ENCODE measurements at places on chromosomes 2 and 18.
A peak's percentile ranks its signal among the peaks of the same experiment; 100 is the strongest.

- no peak for DNase-seq
Measured at GRCh38 chr2:218344755-218345417, 11.8 kb upstream of the CATIP start.

DNA sequence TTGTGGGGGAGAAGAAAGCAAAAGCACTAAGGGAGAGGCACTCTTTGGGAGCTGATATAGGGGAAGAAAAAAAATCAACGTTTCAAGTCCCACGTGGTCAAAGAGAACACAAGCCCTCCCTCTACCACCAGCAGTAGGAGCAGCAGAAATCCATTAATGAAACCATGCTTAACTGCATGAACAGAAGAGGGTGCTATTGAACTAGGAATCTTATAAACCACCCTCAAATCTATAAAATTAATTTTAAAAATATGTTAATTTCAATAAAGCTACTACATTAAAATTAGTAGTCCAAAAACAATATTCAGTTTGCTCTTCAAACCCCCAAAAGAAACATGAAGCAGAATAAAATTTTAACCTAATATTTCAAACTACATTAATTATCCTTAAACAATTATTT is 147.8 kb downstream of the TMEM18 start:
- DNase-seq: no peak

- DNase-seq: no peak
Measured at GRCh38 chr2:238082827-238083226, 17.3 kb upstream of the ESPNL start.

GRCh38 chr2:69939722-69940121 is 21.7 kb downstream of the ASPRV1 start:
- no peak for DNase-seq

DNA sequence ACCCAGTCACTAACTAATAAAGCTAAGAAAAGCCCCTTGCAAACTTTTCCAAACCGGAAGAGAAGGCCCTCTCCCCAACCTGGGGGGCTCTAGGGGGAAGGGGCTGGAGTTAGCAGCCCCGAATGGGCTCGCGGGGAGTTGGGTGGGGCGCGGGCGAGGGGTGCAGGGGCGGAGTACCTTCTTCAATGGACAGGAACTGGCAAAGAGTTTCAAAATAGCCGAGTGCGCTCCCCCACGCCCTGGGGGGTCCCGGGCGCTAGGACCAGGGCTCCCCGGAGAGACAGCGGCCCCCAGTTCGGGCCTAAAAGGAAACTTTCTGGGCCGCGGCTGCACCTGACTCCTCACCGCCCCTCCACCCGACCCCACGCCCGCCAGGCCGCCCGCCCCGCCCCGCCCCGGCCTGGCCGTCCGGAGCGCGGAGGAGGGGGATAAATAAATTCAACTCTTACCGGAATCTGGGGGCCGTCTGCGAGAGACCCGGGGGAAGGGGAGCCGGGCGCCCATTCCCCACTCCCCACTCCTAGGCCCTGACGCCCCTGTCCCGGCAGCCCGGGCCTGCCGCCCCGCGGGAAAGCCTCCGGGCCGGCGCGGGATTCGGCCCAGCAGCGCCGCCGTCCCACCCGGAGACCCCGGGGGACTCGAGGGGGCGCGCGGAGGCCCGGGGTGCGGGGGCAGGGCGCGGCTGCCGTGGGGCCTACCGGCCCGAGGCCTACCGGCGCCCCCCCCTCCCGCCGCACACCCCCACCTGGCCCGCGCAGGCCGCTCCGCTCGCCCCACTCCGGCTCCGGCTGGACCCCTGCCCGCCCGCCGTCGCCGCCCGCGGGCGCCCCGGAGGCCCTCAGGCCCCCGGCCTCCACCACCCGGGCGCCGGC is 868 bp downstream of the INO80D start:
- peak; percentile 31 for DNase-seq

- DNase-seq: no peak
Measured at GRCh38 chr18:44841752-44842587, 161.3 kb downstream of the SETBP1 start.

GRCh38 chr18:44744161-44745121 is 63.8 kb downstream of the SETBP1 start:
- no peak for DNase-seq

GRCh38 chr2:64861452-64862397 is 127.5 kb upstream of the SLC1A4 start:
- DNase-seq: no peak

DNA sequence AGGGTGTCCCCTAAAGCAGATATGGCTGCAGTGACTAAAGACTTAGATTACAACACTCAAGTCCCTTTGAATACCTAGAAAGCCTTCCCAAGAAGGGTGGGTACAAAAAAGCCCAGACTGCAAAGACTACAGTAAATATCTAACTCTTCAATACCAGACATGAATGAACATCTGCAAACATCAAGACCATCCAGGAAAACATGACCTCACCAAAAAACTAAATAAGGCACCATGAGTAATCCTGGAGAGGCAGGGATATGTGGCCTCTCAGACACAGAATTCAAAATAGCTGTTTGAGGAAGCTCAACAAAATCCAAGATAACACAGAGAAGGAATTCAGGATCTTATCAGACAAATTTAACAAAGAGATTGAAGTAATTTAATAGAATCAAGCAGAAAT is 138.2 kb upstream of the OTOS start:
- DNase-seq: no peak

- DNase-seq: no peak
Measured at GRCh38 chr18:32339045-32339444, 131.6 kb downstream of the GAREM1 start.

DNA sequence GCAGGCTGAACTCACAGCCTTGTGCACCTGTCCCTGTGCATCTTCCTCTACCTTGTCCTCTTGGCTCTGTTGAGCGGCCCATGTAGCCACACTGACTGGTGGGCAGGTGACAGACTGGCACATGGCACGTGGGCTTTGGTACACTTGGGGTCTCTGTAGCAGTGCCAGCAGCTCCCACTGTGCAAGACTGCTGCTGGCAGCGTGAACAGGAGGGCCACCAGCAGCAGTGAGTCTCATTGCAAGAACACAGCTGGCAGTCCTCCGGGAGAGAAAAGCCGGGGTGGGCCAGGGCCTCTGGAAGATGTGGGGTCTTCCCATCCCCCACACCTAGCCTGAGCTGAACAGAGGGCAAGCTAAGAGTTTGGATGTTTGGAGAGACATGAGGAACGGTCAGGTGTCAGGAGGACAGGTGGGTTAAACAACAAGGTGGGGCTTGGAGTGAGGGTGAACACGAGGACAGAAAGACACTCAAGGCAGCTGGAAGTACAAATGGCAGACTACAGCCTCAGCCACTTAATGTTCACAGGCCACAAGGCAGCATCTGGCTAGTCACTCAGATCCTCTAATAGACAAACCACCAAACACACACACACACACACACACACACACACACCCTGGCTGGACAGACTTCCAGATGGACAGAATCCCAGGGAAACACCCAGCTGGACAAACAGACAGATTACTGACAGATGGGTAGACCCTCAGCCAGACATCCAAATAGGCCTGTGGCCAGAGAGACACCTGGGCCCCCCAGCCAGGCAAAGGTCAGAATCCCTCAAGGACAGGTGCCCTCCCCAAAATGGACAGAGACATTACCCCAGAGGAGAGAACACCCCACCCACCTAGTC is 2.3 kb upstream of the PTPN18 start:
- no peak for DNase-seq

GRCh38 chr2:222142027-222142426 is 156.8 kb downstream of the PAX3 start:
- no peak for DNase-seq

DNA sequence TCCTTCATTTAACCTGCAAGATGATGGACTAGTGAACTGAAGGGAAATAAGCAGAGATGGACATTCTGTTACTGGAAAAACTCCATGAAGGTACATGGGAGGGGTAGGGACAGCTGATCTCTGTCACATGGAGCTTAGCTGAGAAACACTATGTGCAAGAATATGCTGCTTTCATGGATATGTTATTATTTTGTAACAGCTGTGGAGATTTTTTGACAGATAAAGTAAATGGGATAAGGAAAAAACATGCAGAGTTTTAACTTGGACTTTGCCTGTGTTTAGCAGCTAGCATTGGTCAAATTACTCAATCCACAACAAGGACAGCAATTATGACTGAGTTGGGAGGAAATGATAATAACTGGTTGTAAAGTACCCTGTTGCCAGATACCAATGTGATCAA is 28.7 kb upstream of the HNRNPA3 start:
- no peak for DNase-seq

GRCh38 chr18:25283781-25284180 is 68.2 kb downstream of the ZNF521 start:
- DNase-seq: no peak

DNA sequence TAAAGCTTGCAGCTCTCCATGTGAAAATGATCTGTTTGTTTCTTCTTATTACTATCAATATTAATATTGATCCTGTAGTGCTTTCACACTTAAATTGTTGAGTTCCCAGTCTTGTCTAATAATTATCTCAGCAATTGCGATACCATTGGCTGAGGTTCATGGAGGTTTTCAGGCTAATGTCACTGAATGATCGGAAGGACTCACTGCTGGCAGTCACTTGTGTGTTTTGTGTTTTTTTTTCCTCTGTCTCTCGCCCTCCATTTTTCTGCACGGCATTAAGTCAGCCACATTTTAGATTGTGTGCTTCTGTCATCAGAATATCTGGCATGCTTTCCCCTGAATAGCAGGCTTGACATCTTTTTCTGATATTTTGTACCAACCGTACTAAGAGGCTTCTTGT is 43.7 kb downstream of the AGAP1 start:
- no peak for DNase-seq

DNA sequence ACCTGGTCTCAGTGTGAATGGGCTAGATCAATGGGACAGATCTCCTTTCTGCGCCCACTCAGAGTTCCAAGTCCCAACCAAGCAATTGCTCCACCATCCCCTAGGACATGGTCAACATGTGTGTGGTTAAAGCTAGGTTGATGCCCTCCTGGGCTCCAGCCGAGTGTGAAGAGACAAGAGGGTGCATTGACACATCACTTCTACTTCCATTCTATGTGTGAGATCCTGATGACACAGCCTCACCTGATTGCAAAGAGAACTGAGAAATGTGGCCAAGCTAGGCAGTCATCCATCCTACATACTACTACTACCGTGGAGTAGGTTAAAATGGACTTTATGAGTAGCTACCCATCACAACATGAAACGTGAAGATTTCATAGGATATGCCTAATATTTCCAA is 106.8 kb downstream of the NCKAP5 start:
- DNase-seq: no peak

DNA sequence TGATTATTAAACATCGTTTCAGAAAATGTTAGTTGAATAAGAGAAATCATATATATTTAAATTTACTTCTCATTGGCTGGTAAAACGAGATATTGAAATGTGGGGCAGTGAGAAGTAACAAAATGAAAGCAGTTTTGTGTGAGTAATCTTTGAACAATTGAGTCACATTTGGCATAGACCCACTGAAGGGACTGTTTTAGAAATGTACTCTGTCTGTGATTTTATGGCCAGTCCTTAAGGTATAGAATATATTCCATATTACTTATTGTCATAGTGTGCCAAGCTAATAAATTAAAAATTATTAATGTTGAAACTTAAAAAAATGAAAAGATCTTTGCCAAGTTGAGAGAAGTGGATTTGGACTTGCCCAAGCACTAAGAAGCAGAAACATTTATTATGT is 222.4 kb upstream of the COL3A1 start:
- DNase-seq: no peak

DNA sequence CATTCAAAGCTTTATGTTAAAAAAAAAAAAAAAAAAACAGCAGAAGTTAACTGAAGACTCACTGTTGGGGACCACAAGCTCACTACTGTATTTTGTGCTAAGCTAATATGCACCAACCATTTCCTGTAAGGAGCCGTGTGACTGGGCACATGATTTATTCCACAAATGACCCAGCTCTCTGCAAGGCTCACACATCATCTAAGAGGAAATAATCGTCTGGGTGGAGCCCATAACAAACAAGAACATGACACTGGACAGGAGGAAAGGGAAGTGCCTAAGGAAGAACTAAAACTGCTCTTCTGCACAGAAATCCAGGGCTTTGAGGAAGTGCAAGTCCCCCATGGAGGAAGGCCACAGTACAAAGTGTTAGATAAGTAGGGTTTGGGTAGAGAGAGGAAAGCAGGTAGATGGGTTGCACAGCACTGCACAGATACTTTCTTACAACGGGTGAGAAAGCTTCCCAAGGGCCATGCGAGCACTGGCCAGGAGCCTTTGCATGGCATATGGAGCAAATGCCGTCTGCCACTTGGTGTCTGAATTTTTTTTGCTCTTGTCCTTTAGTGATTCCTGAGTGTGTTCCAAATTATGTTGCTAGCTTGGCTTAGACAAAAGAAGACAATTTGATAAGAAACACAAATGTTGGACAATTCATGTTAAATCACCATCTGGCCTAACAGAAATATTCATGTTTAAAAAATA is 24.4 kb downstream of the NFE2L2 start:
- DNase-seq: no peak

DNA sequence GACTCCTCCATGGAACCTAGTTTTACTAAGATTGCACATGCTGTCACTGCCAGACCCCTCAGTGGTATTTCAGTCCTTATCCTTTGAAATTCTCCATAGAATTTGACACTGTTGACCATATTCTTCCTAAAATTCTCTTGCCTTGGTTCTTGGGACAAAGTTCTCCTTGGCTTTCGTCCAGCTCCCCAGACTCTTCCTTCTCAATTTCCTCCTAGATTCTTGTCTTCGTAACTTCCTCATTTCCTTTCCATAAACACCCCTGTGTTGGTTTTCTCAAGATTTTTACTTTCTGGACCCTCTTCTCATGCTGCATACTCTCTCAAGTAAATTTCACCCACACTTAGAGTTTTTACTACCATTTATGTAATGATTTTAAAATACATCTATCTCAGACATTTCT is 96.6 kb upstream of the TWSG1 start:
- no peak for DNase-seq

DNA sequence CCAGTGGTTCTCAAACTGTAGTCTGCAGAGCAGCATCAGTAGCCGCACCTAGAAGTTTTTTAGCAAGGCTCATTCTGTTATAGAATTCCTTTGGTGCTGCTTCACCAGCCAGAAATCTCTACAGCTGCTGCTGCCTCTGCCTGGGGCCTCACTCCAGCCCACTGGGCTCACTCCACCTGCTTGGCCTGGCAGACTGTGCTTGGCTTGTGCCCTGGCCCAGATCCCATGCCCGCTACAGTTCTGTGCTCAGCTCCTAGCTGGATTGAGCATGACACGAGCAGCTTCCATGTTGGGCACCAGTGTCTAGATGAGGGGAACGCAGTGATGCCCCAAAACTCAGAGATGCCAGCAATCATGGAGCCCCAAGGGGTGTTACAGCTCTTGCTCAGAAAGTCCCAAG is 22.6 kb downstream of the MAPK4 start:
- no peak for DNase-seq

DNA sequence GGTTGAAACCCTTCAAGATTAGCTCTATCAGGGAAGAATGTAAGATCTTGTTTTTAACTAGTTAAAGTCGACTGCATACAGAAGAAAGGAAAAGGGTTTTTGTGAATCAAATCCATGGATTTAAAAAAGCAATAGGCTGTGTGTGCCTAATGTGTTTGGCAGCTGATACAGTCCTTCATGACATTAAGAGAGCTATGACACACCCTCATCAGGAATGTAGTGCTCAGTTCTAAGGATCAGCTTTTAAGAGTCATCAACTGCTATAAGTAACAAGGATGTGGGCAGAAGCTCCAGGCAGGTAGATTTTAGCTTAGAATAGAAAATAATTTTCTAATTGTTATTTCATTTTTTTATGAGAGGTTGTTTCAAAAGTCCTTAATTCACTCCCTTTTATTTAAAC is 52.9 kb downstream of the PPP1R1C start:
- no peak for DNase-seq

Measured in activated T-helper 9 cell treated with anti-CD3 and anti-CD28 coated beads, Interleukin-2, amount 50 U/mL, for 16 hours (primary cell).